Cardiac fibroblast (primary cell): ENCODE measurements at places on chromosomes 3 and 15.
A peak's percentile ranks its signal among the peaks of the same experiment; 100 is the strongest.

DNA sequence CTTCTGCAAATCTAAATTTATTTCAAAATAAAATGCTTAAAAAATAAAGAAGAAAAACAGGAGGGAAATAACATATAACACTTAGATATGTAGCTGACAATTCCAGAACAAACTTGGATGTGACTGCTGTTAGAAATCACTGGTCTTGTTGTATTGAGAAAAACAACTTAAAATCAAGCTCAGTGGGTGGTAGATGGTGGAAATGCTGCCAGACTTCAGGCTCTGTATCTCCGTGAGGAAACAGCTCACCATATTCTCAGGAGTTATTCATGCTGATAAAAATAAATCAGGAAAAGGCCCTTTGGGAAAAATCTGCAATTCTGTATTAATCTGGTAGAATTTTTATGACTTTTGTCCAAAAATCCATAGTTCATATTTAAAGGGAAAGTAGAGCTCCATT is 477.6 kb downstream of the RAP2B start:
- peak; percentile 76 for DNase-seq

DNA sequence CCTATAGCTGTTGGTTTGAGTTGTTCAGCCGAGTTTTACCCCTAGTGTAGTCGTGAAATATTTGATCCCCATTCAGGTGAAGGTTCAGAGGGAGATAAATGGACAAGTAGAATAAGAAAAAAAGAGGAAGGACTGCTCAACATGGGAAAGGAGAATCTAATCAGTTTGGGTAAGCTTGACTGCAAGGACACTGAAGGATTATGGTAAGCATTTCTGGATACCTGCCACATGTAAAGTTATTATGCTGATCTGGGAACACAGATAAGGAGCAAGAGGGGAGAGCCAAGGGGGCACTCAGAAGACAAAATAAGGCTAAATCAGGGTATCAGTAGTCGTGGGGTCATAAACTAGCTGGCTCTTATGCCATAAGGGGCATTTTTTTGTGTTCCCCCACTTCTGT is 49.9 kb downstream of the TFG start:
- DNase-seq = no peak

- DNase-seq = no peak
Observed at GRCh38 chr3:81931265-81932251, 170.1 kb upstream of the GBE1 start.

GRCh38 chr3:72860846-72861245 is 12.6 kb upstream of the SHQ1 start:
- no peak for DNase-seq

DNA sequence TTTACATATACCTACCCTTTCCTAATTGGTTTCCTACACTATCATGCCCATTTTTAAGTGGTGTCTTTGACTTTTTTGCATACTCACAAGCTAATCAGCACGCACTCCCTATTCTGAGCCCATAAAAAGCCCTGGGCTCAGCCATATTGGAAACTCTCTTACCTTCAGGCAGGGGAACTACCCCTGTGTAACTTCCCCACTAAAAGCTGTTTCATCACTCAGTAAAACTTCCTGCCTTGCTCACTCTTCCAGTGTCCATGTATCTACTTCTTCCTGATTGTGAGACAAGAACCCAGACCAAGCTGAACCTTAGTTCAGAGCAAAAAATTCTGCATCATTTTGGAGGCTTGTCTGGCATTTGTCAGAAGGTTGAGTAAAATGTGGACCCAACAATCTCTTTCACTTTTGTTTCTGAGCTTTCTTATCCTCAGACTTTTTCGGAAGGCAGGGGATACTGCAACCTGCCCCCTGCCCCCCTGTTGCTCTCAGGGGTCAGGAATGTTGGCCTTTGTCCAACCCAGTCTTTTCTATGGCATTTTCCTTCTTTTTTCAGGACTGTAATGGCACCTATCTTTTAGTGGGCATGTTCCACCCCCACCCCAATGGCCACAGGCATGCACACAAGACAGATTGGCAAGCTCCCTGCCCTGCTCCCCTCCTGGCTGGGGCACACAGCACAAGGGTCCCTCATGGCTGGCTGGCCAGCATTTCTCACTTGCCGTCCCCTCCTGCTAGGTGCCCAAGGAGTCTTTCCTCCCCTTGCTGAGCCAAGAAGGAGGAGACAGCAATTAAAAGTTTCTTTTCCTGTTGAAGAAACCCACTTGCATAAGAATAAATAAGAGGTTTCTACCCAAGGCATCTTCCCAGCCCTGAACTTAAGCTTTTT is 26.3 kb upstream of the TMEM45A start:
- no peak for DNase-seq

DNA sequence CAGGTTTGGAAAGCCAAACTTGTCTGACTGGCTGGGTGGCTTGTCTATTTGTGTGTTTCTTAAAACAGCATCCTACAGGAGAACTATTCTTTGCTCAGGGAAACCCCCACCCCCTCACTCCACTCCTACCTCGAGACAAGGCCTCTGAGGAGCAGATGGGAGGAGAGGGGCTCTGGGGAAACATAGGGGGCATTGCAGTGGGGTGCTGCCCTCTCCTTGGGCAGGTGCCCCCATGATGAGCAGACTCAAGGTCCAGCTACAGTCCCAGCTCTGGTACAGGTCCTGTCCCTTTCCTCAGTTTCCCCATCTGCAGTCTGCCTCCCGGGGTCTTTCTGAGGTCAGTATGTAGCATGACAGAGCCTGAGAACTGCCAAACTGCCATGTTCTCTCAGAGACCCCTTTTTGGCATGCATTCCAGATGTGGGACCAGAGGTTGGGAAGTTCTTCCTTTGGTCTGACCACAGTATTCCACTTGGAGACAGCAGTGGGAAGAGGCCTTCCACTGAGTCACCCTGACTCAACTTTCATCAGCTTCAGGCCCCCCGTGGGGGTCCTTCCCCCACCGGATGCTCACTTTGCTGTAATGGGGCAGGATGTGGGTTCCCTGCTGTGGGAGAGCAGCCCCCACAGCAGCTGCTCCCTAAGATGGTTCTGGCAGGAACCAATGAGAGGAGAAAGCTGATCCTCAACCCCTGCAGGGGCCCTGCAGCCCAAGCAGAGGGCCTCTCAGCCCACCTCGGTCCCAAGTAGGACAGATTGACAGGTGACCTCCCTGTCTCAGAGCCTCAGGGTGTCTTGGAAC is 32.3 kb upstream of the CYP11A1 start:
- DNase-seq = no peak

- no peak for DNase-seq
Observed at GRCh38 chr3:66425032-66425431, 75.8 kb downstream of the LRIG1 start.

GRCh38 chr15:63490345-63491034 is 13.9 kb upstream of the USP3 start:
- DNase-seq = no peak

DNA sequence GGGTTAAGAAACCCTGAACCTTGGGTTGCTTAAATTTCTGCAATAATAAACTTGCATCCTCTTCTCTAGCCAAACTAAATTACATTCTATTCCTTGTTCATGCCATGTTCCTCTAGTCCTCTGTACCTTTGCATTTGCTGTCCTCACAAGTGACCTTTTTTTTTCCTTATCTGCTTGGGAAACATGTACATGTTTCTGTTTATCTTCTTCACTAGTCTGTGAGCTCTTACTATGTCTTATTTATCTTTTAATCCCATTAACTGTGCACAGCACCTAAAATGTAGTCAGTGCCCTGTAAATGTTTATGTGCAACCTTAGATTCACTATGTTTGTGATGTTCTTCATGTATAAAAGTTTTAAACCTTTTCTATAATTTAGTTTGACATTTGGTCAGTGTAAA is 61.9 kb downstream of the REC114 start:
- no peak for DNase-seq

DNA sequence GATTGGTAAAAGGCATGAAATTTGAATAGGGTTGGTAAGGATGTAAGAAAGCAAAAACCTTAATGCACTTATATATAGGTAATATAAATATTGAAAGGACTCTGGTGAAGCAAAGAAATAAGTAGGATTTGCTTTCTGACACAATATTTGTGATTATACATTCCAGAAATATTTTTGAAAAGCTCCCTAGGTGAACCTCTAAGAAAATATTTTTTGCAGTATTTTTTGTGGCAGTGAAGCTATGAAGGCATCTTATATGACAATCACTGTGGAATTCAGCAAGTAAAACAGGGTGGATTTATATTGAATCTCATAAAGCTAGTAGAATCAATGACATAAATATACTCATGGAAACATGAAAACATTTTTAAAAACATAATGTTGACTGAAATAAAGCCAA is 119.6 kb upstream of the EPHA3 start:
- peak; percentile 26 for DNase-seq

GRCh38 chr15:45705510-45706473 is 71.0 kb downstream of the SQOR start:
- peak; percentile 90 for DNase-seq

DNA sequence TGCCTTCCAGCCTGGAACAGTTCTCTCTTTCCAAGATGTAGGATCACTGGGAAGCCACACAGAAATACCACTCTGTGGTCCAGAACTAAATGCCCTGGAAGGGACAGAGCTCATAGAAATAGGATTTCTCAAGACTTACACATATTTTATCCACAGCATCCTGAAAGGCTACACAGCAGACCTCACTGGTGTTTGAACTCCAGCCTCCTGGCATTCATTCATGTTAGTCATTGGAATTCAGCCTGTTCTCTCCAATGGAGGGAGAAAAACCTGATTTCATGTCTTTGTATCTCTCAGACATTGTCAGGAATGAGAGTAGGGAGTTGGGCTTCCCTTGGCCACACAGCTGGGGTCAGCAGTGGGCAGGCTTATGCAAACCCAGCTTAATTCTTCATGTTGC is 121.1 kb upstream of the PPP2R3A start:
- DNase-seq = no peak

DNA sequence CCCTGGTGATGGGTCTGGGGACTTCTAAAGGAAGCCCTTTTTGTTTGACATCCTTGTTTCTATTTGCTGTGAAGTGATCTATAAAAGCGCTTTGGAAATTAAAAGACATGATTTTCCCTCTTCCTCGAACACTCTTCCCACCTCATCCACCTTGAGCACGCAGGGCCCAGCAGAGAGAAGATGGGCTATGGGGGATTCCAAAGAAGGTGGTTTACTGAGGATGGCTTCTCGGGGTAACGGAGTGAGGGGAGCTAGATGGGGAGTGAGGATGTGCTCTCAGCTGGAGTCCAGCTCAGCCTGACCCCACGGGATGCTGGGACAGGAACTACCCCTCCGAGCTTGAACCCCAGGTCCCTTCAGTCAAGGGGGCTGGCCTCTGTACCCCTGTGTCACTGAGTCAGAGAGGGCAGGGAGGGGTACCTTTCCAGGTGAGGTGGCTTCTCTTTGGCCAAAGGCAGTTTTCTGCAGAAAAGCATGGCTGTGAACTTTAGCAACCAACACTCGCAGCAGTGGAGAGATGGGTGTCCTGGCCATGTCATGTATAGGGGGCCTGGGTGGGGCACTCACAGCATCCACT is 180.7 kb upstream of the SMAD3 start:
- no peak for DNase-seq

- no peak for DNase-seq
Observed at GRCh38 chr15:94379986-94380385, 148.6 kb downstream of the MCTP2 start.

DNA sequence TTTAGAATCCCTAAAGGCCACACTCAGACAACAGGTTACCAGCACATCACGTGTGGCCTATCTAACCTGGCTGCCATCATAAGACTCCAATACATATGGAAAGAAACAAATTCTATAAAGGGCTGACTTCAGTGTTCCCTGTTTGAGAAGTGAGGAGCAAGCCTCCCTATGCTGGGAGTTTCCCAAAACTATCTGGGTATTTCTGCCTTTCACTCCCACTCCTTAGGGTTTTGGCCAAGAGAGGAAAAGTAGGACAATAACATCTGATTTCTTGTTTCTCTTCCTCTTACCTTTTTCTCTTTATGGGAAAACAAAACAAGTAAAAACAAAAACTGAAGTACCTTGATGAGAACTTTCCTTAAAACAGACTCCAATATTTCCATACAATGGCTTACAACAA is 121.5 kb upstream of the COL8A1 start:
- DNase-seq = no peak

GRCh38 chr3:4978966-4979427 is 240 bp upstream of the BHLHE40 start:
- DNase-seq = peak; percentile 99

DNA sequence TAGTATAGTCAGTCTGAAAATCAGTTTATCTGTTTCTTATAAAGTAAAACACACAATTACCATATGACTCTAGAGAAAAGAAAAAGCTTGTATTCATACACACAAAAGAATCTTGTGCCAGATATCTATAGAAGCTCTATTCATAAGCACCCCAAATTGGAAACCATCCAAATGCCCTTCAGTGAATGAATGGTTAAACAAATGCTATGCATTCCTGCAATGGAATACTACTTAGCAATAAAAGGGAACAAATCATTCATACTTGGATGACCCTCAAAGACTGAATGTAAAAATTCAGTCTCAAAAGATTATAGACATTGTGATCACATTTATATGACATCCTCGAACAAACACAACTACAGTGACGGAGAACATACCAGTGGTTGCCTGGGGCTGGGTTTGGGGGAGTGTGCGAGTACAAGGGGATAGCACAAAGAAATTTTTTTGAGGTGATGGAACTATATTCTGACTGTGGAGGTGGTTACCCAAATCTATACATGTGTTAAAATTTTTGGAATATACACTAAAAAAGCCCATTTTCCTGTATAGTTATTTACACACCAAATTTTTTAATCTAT is 680.6 kb downstream of the NTRK3 start:
- no peak for DNase-seq

DNA sequence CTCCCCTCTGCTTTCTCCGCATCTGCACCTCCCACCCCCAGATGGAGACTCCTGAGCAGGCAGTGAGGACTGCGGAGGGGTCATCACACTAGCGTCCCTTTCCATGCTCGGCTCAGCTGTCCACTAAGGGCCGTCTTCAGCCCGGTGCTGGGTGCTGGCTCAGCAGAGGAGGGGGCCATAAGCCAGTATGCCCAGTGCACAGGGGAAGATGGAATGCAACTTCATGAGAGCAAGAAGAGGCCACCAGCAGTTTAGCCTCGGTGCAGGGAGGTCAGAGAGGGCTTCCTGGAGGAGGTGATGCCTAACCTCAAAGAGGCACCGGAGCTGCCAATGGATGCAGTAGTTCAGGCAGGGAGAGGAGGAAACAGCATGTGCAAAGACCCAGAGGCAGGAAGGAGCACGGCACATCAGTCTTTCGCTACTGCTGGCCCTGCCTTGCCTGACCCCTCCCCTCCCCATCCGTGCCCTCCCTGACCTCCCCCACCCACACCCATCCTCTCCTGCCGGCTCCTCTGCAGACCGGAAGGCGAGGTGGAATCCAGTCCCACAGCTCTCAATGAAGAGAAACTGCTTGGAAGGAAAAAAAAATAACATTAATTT is 15.2 kb upstream of the PLXND1 start:
- DNase-seq = no peak

DNA sequence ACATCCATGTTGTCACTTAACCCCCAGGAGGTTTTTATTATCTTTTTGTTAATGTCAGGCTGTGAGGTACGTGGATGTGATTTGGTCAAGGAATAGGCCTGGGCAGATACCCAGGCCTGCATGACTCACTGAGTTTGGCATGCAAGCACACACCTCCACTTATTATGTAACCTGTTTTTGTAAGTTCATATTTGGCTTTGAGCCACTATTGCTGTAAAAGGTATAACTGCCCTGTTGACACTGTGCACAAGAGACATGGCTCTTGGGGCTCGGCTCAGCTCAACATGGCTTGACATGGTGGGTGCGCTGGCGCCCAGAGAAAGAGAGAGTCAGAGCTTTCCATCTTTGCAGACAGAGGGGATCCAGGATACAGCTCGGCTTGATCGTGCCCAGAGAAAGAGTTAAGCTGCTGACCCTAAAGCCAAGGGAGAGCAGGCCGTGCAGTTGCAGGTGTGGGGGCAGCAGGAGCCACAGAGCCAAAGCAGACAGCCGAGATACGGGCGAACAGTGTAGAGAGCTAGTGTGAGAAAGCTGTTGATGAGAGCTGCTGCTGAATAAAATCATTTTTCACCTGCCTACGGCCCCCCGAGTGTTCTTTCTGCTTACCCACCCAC is 67.9 kb upstream of the UNC13C start:
- no peak for DNase-seq
